ENCODE measurements at places on chromosomes 5 and 9.
A peak's percentile ranks its signal among the peaks of the same experiment; 100 is the strongest.

- no peak for DNase-seq
Observed at GRCh38 chr9:129648092-129648763, 6.3 kb upstream of the ASB6 start.

- DNase-seq = no peak
Observed at GRCh38 chr5:172496671-172497371, 42.5 kb upstream of the SH3PXD2B start.

DNA sequence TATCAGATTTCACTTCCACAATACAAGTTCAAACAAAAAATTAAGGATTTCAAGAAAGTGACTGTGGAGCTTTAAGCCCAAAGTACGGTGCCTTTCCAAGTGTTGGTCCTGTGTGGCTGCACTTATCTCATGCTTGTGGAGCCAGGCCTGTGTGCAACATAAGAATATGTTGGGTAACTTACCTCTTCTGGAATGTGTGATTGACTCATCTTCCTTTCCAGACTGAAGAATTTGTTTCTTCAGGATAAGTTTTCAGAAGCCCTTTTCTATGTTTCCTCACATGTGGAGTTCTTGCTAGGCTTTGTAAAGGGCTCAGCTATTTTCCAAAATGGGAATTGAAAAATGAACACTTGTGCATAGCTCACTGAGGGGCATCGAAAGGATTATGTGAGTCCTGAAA lies 485.1 kb upstream of the PAPPA start:
- no peak for DNase-seq

GRCh38 chr9:88991066-88992034 lies at the start of gene S1PR3:
TSS of gene S1PR3 (plus strand) at chr9:88991468. CDS start at chr9:89001201, 9,733 bp downstream.
- DNase-seq = peak; percentile 25

GRCh38 chr5:34687269-34688011 lies 31.3 kb downstream of the RAI14 start:
- DNase-seq = no peak

DNA sequence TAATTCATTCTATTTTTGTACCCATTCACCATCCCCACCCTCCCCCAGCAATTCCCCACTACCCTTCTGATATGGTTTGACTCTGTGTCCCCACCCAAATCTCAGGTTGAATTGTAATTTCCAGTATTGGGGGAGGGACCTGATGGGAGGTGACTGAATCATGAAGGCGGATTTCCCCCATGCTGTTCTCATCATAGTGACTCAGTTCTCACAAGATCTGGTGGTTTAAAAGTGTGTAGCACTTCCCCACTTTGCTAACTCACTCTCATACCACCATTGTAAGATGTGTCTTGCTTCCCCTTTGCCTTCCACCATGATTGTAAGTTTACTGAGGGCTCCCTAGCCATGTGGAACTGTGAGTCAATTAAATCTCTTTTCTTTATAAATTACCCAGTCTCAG lies 25.9 kb upstream of the TESK1 start:
- DNase-seq = no peak

GRCh38 chr9:36142510-36143244 lies 6.1 kb downstream of the GLIPR2 start:
- DNase-seq = no peak

- DNase-seq = no peak
Observed at GRCh38 chr9:5596173-5596572, 32.7 kb upstream of the RIC1 start.

GRCh38 chr5:165310031-165310430 lies 1804.6 kb downstream of the MAT2B start:
- DNase-seq = no peak

DNA sequence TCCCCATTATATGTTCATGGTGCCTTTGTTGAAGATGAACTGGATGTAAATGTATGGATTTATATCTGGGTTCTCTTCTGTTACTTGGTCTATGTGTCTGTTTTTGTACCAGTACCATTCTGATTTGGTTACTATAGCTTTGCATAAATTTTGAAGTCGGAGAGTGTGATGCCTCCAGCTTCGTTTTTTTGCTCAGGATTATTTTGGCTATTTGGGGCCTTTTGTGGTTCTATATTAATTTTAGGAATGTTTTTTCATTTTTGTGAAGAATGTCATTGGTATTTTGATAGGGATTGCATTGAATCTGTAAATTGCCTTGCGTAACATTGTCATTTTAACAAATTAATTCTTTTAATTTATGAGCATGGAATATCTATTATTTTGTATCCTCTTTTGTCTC lies 36.6 kb upstream of the ZNF366 start:
- no peak for DNase-seq

DNA sequence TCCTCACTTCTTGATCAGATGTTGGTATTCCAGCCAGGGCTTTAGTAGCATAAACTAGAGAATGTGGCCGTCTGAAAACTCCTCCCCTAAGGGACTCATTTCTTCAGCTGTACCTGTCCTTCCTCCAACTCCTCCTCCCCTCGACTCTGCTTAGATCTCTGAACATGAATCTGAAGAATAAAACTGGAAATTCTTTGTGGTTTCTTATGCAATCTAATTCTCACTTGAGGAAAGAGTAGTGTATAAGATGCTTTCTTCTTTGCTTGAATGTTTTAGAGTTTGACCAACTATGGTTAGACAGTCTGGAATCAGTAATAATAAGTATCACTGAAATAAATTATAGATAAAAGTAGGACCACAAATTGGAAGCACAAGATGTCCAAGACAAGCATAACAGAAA lies 128.5 kb downstream of the LRRC70 start:
- DNase-seq = no peak

- no peak for DNase-seq
Observed at GRCh38 chr5:59500014-59500413, 393.5 kb downstream of the PDE4D start.

- DNase-seq = no peak
Observed at GRCh38 chr5:116343961-116344360, 230.7 kb downstream of the SEMA6A start.

DNA sequence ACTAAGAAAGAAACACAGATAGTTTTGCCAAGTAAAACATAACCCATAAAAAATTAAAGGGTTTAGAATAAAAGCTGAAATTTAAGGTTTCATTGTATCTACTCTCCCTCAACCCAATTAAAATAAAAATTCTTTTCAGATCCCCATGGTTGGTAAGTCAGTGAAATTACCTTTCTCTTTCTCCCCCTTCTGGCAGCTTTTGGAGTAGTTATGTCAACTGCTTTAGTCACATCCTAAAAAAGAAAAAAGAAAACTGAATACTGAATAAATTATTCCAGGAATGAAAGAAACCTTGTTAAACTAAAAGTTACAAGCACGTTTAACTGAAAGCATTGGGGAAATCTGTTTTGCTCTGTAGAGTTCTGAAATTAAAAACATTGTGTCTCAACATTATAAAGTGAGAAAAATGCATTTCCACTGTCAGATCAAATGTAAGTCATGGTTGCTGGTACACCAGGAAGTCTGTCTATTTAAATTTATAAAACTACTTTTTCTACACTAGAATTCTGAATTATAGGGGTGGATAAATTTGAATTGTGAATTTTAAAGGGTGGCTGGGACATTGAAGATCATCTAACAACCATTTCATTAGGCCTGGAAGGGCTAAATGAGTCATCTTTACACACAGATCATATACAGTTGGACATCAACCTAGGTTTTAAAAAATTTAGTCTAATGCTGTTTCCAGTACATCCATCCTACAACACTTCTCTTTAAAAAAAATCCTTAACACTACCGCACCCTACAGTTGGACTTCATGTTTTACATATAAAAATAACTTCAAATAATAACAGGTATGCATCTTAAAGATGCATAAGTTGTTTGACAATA lies 24.7 kb downstream of the PSIP1 start:
- no peak for DNase-seq

DNA sequence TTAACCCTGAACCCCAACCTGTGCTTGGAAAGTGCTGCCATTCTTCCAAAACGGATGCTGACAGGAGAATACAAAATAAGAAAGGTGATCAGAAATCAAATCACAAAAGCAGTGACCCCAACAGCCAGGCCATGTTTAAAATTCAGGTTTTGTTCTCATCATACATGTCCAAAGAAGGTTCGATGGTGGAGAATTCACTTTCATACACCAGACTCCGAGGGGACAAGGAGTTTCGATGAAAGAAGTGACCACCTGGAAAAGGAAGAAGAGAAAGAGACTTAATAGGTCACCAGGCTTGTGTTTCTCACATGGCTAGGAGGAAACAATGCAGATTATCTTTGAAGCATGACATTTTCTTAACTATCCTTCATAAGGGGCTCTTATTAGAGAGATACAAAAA lies 12.5 kb upstream of the TBC1D9B start:
- DNase-seq = no peak

DNA sequence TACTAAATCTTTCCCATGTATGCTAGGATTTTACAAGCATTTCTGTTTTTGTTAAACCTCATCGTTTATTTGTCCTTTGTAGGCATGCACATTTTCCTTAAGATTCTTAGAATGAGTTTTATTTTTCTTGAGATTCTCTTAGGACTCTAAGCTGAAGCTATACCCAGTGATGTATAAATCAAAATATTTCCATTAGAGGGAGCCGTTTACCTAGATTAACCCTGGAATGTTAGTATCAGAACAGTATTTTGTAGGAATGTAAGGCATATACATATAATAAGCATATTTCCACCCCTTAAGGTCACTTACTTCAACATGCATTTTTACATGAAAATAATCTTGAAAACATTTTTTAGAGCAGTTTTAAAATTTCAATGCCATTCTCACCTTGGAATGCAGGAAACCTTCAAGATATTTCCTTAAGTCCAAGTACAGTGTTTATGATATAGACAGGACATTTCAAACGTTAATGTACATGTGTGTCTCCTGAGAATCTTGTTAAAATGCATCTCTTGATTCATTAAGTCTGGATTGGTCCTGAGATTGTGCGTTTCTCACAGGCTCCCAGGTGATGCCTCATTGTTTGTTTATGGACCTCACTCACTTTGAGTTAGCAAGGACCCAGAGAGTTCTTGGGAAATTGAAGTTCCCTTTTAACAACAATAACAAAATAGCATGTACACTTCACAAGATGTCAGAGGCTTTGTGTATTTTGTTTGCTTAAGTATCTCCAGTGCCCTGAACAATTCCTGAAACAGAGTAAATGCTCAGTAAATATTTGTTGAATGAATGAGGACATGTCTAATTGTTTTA lies 34.9 kb upstream of the FCHO2 start:
- DNase-seq = no peak

- DNase-seq = no peak
Observed at GRCh38 chr5:80754900-80755299, 100.1 kb upstream of the DHFR start.

DNA sequence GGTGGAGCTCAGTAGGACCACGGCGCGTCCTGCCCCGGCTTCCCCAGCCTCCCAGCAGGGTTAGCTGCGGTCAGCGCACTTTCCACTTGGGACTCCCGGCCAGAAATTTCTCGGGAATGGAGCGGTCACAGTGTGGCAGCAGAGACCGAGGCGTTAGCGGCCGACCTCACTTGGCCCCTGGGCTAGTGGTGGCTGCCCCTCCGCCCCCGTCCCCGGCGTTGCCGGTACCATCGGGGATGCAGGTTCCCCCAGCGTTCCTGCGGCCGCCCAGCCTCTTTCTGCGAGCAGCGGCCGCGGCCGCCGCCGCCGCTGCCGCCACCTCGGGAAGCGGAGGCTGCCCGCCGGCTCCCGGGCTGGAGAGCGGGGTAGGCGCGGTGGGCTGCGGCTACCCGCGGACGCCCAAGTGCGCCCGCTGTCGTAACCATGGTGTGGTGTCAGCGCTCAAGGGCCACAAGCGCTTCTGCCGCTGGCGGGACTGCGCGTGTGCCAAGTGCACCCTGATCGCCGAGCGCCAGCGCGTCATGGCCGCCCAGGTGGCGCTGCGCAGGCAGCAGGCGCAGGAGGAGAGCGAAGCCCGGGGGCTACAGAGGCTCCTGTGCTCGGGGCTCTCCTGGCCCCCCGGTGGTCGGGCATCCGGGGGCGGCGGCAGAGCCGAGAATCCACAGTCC lies 460 bp downstream of the DMRTA1 start:
- DNase-seq = peak; percentile 16

- DNase-seq = no peak
Observed at GRCh38 chr9:135968083-135968476, 6.9 kb upstream of the UBAC1 start.

DNA sequence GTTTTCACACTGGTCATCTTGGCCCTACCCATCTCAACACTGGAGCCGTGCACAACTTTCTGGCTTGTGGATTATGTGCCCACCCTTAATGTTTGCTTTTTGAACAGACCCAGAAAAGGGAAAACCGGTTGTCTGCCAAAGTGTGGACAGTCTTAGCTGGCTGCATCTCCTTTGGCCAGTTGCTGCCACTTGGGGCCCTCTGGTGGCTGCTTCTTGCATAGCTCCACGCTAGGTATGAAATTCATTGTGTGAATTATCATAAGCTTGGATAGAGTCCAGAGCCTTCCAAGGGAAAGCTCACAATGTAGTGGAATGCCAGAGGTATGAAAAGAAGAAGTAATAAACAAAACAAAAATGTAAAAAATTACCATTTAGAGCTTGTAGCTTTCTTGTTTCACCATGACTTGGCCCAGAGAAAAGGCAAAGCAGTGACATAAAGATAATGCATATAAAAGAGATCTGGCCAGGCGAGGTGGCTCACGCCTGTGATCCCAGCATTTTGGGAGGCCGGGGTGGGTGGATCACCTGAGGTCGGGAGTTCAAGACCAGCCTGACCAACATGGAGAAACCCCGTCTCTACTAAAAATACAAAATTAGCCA lies 12.5 kb upstream of the SLC36A3 start:
- DNase-seq = peak; percentile 39

DNA sequence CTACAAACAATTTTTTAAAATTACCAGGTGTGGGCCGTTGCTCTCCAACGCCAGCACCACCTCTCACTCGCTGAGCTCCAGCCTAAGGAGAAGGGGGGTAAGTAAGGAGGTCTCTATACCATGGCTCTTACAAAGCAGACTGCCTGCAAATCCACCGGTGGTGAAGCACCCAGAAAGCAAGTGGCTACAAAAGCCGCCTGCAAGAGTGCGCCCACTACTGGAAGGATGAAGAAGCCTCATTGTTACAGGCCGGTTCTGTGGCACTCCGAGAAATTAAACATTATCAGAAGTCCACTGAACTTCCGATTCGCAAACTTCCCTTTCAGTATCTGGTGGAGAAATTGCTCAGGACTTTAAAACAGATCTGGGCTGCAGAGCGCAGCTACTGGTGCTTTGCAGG lies 46.0 kb downstream of the CDO1 start:
- DNase-seq = no peak
